ENCODE measurements at places on chromosomes 4 and X.
A peak's percentile ranks its signal among the peaks of the same experiment; 100 is the strongest.

DNA sequence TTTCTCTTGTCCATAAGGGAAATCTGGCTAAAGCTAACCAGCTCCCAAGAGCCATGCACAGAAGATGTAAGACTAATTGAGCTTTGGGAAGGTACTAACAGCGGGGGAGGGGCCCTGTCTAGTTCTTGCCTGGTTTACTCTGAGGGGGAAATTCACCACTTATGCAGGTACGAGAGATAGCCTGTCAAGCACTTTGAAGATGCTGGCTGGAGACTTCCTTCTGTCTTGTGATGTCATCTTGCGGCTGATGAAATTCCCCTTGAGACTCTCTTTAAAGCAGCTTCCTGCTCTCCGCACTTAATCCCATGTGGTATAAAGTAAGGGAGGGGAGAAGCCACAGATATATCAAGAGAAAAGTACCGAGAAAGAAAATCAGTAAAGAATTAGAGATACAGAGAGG is 345.3 kb downstream of the MAPK10 start:
- DNase-seq, result no peak

DNA sequence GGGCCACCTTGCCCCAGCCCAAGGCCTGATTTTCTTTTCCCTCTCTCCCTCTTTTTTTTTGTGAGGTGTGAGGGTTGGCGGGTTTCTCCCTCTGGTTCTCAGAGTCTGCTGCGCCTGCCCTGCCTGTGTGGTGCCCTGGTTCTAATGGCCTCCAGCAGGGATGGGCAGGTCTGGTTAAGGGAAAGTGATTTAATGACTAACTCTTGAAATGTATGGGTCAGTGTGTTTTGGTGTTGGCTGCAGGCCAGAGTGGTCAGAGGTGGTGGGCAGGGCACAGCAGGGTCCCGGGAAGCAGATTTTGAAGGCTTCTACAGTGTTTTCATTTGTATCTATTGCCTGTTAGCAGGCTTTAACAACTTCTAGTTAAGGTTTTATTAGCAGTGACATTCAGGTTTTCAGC is 39.0 kb downstream of the JADE1 start:
- DNase-seq, result no peak

GRCh38 chrX:78513971-78514738 is 145.0 kb downstream of the RTL3 start:
- DNase-seq, result no peak

DNA sequence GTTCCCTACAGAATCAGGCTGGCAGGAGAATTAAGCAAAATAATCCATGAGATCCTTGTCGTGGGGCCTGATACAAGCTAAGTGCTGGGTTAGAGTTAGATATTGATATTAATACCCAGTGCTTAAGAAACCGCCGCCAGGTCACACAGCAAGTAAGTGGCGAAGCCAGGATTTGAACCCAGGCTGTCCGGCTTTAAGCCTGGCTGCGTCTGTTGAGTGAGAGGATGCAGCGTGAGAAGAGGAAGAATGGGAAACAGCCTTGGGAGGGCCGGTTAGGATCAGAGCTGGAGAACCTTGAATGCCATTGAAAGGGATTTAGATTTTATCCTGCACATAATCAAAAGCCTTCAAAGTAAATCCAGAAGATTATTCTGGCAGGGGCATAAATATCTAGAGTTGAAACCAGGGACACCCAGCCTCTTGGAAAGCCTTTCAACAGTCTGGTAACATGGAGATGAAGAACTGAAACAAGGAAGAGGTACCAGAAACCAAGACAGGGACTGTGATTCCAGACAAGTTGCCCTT is 64.8 kb upstream of the HELT start:
- no peak for DNase-seq

- DNase-seq, result no peak
These were observed 89.2 kb downstream of the PJA1 start for GRCh38 chrX:69076088-69076487.

GRCh38 chr4:168604496-168605373 is 107.9 kb downstream of the PALLD start:
- peak; percentile 55 for DNase-seq

- DNase-seq, result no peak
These were observed 10.9 kb upstream of the PPP2R3B start for GRCh38 chrX:397575-397974.

GRCh38 chr4:27407616-27408015 is 547.0 kb downstream of the STIM2 start:
- no peak for DNase-seq
